Jurkat, Clone E6-1 (cell line): ENCODE measurements at places on chromosomes 1 and 21.

GRCh38 chr1:232743999-232744398, 61.2 kb upstream of the MAP10 start:
- no peak for DNase-seq

GRCh38 chr1:161733526-161733925, 12.2 kb downstream of the FCRLB start:
- no peak for DNase-seq

DNA sequence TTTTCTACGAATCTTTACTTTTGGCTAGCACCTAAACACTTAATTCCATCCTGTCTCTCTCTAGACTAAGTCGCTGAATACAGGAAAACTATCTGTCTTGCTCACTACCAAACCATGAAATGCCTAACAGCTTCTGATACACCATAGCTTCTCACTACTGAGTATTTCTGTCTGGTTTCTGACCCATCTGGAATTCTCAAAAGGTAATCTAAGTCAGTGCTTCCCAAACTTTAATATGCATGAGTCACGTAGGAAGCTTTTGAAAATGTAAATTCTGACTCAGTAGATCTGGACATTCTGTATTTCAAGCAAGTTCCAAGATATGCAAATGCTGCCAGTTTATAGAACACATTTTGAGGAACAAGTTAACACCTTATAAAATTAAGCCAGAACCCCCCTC, 9.2 kb upstream of the OVGP1 start:
- no peak for DNase-seq

GRCh38 chr1:237507005-237507404, 383.7 kb downstream of the ZP4 start:
- no peak for DNase-seq

DNA sequence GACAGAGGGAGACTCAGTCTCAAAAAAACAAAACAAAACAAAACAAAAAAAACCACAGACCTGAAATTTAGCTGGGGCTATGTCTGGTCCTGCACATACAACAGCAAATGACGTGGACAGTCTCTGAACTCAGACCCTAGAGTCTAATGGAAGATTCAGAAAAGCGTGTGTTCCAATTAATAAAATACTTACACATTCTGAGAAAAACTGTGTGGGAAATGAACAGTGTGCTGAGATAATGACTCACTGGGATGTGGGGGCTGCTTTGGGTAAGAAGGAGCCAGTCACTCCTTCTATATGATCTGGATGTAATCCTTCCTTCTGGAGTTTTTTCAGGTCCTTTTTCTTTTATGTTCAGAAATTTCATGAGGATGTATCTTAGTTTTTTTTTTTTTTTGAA, 29.4 kb downstream of the CLDN14 start:
- DNase-seq, result no peak

- DNase-seq, result no peak
These were observed 331.6 kb upstream of the DUSP10 start for GRCh38 chr1:222073307-222073995.

DNA sequence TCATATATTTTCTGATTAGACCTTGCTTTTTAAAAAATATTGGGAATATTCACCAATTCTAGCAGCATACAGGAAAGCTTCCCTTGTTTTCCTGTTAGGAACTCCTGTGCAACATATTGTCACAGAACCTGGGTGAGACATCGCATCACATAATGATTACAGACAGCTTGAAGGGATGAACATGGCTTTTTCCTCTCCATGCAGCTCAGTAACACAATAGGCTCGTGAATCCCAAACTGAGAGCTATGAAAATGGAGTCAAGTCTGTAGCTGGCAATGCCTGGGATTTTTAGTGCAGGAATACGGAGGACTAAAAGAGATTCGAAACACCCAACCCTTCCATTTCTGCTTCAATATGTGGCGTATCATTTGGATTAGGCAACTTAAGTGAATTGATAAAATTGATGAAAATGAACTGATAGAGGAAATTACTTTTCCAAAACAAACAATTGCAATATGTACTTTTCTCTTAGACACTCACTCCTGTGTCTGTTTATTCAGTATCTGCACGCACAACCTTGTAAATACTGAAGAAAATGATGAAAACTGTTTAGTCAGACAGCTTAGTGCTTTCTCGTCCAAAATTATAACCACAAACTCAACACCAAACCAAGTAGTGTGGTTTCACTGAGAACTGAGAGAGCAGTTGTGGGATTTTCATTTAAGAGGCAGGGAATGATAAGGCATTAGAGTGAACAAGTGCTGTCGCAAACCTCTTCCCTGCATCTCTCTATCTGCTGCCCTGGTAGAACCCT, 250.4 kb downstream of the PTBP2 start:
- no peak for DNase-seq

- DNase-seq, result no peak
These were observed 60.7 kb downstream of the LRRC8D start for GRCh38 chr1:89881415-89882058.

DNA sequence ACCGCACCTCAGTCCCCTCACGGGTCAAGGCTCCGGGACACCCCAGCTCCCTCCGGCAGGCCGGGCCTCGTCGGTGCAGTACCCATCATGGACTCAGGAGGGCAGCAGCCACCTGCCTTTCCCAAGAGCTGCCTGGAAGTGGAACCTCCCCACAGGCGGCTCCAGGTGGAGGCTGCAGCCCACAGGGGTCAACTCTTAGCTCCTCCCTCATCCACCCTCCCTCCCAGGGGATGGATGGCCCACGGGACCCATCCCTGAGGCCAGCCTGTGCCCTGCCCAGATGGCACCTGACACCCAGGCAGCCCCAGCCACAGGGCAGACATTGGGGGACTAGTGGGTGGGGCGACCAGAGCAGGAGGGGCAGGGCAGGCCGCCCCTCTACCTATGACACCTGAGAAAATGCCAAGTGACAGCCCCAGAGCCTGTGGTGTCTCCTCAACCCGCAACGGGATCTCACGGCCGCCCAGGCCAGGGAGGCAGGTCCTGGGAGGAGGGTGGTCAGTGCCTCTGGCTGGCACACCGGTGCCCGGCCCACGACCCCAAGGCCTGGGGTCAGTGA, 1.2 kb upstream of the ARHGEF16 start:
- peak; percentile 29 for DNase-seq

- DNase-seq, result no peak
These were observed 274.4 kb downstream of the RPS6KC1 start for GRCh38 chr1:213325482-213325881.
